CD14-positive monocyte (primary cell): ENCODE measurements at places on chromosomes 12 and 14.

- DNase-seq, result no peak
These were observed 21.3 kb downstream of the TPCN1 start for GRCh38 chr12:113242560-113242959.

DNA sequence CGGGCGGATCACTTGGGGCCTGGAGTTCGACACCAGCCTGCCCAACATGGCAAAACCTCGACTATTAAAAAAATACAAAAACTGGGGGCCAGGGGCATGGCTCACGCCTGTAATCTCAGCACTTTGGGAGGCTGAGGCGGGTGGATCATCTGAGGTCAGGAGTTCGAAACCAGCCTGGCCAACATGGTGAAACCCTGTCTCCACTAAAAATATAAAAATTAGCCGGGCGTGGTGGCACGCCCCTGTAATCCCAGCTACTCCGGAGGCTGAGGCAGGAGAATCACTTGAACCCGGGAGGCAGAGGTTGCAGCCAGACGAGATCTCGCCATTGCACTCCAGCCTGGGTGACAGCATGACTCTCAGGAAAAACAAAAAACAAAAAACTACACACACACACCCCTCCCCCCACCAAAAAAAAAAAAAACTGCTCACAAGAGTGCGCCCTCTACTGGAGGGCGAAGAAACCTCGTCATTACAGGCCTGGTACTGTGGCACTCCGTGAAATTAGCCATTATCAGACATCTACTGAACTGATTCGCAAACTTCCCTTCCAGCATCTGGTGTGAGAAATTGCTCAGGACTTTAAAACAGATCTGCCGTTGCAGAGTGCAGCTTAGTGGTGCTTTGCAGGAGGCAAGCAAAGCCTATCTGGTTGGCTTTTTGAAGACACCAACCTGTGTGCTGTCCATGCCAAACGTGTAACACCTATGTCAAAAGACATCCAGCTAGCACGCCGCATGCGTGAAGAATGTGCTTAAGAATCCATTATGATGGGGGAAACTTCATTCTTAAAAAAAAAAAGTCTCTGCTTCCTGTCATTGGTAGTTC lies 7.7 kb downstream of the PPP1R3E start:
- peak; percentile 66 for DNase-seq

DNA sequence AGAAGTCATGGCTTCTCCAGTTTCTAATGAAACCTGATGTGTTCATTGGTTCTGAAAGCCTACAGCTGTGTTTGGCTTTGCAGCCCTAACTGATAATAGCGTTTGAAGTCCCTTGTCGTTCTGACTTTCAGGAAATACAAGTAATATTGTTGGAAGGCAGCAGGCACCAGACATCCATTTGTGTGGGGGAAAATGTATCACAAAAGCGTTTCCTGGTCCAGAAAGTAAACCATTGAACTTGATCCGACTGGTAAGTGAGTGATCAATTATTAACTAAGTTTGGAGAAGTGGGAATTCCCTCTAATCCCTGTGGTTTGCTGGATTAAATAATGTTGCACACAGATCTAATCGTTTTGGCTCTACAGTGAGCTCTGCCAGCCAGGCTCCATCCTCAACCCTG lies 77.3 kb upstream of the LTA4H start:
- no peak for DNase-seq

DNA sequence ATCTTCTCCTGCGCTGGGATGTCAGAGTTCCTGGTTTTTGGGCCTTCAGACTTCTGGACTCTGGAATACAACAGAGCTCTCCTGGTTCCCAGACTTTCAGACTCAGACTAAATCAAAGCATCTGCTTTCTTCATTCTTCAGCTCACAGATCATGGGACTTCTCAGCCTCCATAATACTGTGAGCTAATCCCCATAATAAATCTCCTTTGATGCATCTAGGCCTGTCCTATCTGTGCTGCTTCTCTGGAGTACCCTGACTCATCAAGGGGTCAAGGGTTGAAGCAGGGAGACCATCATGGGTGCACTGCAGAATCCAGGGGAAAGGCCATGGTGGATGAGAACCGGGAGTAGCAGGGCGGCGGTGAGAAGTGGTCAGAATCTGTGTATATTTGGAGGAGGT lies 1094.1 kb upstream of the TMEM132C start:
- DNase-seq, result no peak

DNA sequence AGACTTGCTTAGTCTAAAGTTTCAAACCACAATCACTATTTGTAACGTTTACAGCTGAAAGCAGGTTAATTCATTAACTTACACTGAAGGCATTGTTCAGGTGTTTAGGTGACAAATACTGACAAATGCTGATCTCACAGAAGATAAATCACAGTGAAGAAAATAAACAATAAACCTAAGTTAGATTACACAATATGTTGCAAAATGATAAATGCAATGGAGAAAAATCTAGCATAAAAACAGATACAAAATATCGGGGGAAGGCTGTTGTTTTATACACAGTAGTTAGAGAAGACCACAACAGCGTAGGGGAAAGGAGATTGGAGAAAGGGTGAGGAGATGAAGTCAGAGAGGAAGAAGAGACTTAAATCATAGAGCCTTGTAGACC lies 3.0 kb downstream of the SCAF11 start:
- DNase-seq, result no peak

DNA sequence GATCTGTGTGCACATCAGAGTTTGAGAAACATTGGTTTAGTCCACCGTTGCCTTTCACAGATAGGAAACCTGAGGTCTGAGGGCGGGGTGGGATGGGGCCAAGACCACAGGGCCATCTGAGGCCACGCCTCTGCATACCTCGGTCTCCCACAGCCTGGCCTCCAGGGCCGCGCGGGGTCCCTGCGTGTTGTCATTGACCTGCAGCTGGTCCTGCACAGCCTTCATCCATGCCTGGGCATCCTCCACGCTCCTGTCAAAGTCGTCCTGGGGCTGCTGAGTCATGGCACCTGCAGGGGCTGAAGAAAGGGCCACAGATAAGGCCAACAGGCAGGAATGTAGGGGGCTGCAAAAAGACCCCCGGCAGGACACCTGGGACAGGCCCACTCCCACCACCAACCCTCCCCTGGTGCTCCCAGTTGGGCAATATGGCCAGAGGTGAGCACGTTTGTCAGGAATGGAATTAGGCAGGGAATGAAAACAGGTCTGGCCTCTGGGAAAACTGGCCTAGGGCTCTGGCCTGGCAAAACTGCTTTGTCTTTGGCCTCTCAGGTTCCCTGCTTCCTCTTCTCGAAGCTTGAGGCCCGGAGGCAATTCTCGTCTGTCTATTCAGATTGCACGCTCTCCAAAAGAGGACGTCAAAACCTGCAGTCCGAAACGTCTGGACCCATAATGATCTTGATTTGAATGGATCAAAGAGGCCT lies 40.8 kb downstream of the SYNE3 start:
- no peak for DNase-seq

- DNase-seq, result peak; percentile 44
These were observed 122.7 kb downstream of the SSPN start for GRCh38 chr12:26317942-26318575.
